Stromal cell of bone marrow (primary cell): ENCODE measurements at places on chromosomes 2 and 18.

- no peak for DNase-seq
Measured at GRCh38 chr2:236754271-236754944, 184.8 kb downstream of the ACKR3 start.

DNA sequence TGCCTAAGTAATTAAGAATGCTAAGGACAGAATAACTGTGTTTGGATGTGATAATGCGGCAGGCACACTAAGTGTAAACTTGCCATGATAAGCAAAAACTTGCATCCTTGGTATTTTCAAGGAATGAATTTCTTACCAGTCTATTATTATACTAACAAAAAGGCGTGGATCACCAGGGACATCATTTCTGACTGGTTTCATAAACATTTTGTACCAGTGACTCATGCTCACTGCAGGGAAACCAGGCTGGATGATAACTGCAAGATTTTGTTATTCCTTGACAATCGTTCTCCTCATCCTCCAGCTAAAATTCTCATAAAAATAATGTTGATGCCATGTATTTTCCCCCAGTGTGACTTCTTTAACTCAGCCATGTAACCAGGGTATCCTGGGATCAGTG, 289.5 kb downstream of the CDCA7 start:
- DNase-seq = peak; percentile 61

GRCh38 chr18:4096486-4096885, 358.6 kb downstream of the DLGAP1 start:
- peak; percentile 47 for DNase-seq

DNA sequence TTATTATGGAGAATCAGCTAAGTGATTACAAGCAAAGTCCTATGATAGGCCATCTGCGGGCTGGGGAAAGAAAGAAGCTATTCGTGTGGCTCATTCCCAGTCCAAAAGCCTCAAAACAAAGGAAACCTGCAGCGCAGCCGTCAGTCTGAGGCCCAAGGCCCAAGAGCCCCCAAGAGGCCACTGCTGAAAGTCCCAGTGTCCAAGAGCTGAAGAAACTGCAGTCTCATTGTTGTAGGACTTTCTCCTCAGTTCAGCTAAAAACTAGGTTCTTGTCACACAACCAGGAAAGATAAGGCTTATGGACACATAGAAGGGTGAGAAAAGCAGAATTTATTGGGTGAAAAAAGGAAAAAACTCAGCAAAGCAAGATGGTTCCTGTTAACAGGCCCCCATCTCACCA, 143.2 kb downstream of the RHBDD1 start:
- DNase-seq = no peak

- DNase-seq = no peak
Measured at GRCh38 chr2:150888337-150888736, 373.3 kb downstream of the RBM43 start.

DNA sequence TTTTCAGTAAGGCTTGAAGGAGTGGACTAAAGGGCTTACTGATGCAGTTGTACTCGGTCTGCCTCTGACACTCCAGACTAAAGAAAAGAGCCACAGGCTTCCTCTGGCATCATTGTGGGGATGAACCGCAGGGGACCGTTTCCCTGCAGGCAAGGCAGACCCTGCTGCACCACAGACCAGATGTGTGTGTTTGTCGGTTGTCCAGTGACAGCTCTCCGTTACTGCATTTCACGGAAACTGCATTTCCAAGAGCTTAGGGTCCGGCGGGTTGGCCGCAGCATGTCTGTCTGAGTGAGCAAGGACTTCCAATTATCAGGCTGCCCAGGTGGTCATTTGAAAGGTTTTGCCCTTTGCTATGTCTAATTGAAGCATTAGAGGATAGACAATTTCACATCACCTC, 98.1 kb downstream of the FAM210A start:
- DNase-seq = no peak

DNA sequence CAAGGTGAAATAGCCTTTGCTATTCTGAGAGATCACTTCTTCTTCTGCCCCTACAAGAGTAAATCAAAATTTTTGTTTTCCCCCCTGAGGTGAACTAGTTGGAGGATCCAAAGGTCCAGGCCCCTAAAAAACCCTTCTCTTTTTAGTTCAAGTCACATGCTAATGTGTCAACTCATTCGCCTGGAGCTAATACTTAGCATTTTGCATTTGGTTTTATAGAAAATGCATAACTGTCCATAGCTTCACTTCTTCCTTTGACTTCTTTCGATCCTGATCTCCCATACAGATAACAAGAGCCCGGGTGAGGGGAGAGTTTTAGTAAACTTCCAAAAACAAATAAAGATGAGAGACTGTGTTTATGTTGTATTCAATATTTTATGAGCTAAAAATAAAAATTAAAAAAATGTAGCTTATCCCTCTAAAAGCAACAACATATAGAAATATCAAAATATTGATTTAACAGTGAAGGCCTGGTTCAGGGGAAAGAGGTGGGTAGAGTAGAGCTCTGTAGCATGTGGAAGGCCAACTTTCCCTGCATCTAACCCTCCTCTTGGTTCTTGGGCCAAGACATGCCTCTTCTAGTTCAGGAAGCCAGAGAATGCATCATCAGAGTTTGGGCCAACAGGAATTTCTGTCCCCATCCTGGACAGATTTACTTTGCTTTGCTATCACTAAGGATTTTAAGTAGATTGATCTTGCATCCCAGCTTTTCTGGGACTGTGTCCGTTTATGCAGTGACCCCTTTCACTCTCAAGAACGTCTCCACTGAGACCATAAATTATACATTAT, 333.8 kb downstream of the ALK start:
- no peak for DNase-seq

- no peak for DNase-seq
Measured at GRCh38 chr2:137947032-137947727, 17.1 kb upstream of the HNMT start.

GRCh38 chr18:1294229-1294628, 389.6 kb downstream of the ADCYAP1 start:
- no peak for DNase-seq

GRCh38 chr2:10564876-10565445, 116.8 kb upstream of the ODC1 start:
- no peak for DNase-seq

- no peak for DNase-seq
Measured at GRCh38 chr2:112712465-112712864, 8.4 kb upstream of the NT5DC4 start.

- DNase-seq = no peak
Measured at GRCh38 chr18:36718705-36719328, 110.0 kb downstream of the TPGS2 start.

- no peak for DNase-seq
Measured at GRCh38 chr2:79065201-79065600, 22.6 kb downstream of the REG1B start.

- no peak for DNase-seq
Measured at GRCh38 chr2:27251766-27252165, 11.1 kb downstream of the SLC30A3 start.

DNA sequence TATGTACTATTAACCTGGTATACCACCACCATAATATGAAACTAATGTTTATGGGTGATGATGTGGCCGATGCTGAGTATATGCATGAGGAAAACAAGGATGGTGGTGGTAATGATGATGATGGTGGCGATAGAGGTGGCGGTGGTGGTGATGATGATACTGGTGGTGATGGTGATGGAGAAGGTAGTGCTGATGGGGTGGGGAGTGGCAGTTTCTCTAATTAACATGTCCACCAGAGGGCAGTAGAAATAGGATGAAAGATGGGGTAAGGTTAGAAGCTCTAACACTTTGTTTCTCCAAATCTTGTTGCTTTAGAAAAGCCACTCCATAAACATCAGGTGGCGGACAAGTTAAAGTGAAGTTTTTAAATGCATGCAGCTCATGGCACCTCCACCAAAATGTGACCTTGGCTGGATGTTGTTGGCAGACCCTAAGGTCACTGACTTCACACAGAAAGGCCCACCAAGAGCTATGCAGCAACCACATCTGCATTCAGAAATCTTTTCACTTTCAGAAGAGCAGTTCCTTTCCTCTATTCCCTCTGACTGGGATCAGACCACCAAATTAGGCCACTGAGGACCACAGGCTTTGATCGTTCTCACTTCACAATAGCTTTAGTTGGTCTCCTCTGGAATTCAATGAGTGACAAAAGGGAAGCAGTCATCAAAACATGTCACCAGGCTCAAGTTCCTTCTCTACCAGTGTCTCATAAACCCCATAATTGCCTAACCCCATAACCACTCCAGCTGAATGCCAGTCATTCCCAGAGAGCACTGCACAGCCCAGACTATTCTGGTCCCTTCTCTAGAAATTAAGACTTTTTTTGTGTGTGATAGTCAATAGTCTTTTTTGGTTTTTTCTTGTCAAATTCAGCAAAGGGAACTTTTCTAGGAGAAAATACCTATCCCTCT, 7.5 kb upstream of the BCL11A start:
- no peak for DNase-seq

GRCh38 chr2:239594772-239595608, 194.2 kb upstream of the HDAC4 start:
- no peak for DNase-seq

DNA sequence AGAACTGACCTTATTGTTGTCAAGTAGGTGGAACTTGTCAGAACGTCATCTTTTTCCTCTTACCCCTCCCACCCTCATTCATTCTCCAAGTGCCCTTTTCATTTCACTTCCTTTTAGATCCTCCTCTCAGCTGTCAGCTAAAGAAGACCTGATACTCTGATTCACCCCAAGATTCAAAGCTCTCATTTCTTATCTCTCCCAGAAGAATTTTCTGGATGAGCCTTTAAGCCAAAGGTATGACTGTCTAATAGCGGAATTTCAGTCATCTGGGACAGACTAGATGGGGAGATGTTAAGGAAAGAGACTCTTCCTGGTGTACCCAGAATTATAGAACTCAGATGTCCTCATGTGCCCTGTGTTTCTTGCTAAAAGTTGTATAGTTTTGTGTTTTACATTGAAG, 53.9 kb downstream of the TCF7L1 start:
- no peak for DNase-seq

GRCh38 chr2:214367171-214367570, 43.7 kb upstream of the VWC2L start:
- DNase-seq = no peak

DNA sequence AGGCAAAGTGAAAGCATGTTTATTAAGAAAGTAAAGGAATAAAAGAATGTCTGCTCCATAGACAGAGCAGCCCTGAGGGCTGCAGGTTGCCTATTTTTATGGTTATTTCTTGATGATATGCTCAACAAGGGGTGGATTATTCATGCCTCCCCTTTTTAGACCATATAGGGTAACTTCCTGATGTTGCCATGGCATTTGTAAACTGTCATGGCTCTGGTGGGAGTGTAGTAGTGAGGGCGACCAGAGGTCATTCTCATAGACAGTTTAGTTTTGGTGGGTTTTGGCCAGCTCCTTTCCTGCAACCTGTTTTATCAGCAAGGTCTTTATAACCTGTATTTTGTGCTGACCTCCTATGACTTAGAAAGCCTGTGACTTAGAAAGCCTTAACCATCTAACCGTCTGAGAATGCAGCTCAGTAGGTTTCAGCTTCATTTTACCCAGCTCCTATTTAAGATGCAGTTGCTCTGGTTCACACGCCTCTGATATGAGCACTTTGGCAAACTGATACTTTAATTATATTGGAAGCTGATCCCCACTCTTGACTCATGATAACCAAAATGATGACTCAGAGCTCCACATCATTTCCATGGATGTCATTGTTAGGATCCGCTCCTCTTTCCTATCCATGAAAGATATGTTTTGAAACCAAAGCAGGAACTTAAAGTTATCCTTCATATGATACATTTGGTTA, 14.5 kb upstream of the ERMN start:
- peak; percentile 59 for DNase-seq

- peak; percentile 30 for DNase-seq
Measured at GRCh38 chr2:43676322-43677050, at the start of gene C1GALT1C1L. Gene C1GALT1C1L, minus strand, starts transcription at chr2:43676429. Its CDS starts 107 bp downstream, at chr2:43676322.
